Muscle of arm (tissue), 14 donors: ENCODE measurements at places on chromosomes 16 and 17. TPM values are rescaled to one million over a fixed set of nuclear protein-coding genes. Genes with fewer than 3 reads are reported as not detected.

DNA sequence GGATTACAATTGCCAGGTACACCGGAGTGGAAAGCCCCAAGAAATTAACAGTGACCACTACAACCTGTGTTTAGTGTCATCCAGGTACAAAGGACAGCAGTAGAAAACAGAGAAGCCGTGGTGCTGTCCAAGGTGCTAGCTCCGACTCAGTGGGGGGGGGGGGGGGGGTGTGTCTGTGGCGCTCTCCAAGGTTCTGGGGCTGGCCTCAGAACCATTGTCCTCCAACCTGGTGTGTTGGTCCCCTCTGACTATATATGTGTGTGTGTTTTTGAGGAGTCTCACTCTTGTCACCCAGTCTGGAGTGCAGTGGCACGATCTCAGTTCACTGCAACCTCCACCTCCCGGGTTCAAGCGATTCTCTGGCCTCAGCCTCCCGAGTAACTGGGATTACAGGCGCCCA is 5.8 kb upstream of the ZNF23 start:
- DNase-seq: peak; percentile 43

GRCh38 chr17:57084802-57085447 is at the start of gene AKAP1:
Gene AKAP1, plus strand, starts transcription at chr17:57085246. Its CDS starts 20,219 bp downstream, at chr17:57105465.
- DNase-seq: peak; percentile 96

PGS1 gene
- 33.8 TPM for polyA plus RNA-seq

TLCD1 gene
- polyA plus RNA-seq: not detected

GRCh38 chr16:68643847-68644246 is 1.3 kb upstream of the CDH3 start:
- no peak for DNase-seq

GRCh38 chr17:78889531-78889930 is 13.5 kb downstream of the CEP295NL start:
- no peak for DNase-seq

DNA sequence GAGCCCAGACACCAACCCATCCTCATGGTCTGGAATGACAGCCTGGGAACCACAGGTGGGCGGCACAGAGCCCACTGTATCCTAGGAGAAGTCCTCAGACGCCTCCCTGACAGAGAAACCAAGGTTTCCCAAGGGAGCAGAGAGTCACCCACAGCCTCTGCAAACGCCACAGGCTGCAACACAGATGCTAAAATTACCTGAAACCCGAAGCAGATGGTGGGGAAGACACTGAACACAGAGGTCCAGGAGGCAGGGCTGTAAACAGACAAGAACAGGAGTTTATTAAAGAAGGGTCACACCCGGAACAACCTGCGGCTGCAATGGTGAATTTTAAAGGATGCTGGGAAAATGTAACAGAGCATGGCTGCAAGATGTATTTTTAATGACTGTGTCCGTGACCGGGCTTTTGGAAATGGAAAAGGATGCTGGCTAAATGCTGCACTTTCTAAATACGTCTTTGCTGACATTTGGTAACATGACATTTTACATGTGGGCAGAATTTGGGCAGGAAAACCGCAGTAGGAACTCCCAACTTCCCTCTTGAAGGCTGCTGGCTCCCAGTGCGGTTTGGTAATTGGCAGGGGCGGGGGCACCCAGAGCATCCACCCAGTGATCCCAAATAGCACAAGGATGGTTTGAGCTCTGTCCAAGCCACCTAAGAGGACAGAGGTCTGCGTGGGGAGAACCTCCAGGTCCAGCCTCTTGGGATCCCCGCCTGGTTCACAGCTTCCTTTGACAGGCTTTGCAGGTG is 13.1 kb downstream of the SLC38A8 start:
- no peak for DNase-seq

DPEP2 gene
- 1.3 TPM for polyA plus RNA-seq

- DNase-seq: no peak
Measured at GRCh38 chr16:68077866-68078700, 7.1 kb upstream of the NFATC3 start.

GRCh38 chr16:2761886-2762583 is 9.6 kb downstream of the SRRM2 start:
- DNase-seq: no peak

CDRT15L2 gene
- not detected for polyA plus RNA-seq

RANGRF gene
- 19.4 TPM for polyA plus RNA-seq

DNA sequence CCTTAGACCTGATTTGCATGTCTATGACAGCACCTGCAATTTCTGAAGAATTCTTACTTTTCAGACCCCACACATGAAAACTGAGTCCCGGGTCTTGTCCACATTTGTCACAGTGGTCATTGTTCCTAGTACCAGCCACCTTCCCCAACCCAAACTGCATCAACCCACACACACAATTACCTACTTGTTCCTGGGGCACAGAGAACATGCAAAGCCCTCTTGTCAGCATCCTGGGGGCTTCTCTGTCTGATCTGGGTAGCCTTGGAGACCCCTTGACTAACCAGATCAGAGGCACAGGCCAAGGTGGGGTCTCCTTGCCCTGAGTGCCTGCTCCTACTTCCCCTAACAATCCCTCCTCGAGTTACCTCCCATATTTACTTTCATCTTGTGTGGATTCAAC is 36.7 kb upstream of the PIK3R6 start:
- no peak for DNase-seq

- DNase-seq: no peak
Measured at GRCh38 chr17:35163886-35164285, 16.3 kb downstream of the UNC45B start.

GRCh38 chr16:87803385-87803784 is 37.6 kb upstream of the KLHDC4 start:
- no peak for DNase-seq
